ENCODE measurements at places on chromosomes 3 and 15. TPM values are rescaled to one million over a fixed set of nuclear protein-coding genes. Genes with fewer than 3 reads are reported as not detected.

DCP1A gene
- 28.3 TPM for total RNA-seq

DNA sequence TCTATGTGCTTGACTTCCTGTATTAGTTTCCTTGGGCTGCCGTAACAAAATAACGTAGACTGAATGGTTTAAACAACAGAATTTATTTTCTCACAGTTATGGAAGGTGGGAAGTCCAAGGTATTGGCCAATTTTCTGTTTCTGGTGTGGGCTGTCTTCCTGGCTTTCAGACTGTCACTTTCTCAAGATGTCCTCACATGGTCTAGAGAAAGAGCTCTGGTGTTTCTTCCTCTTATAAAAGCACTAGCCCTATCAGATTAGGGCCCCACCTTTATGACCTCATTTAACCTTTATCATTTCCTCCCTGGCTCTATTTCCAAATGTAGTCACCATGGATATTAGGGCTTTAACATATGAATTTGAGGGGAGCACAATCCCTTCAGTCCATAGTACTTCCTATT, 54.6 kb downstream of the SPRED1 start:
- no peaks in the 10 kb centered on the region for H3K27me3 ChIP-seq
- DNase-seq = no peak
- H3K36me3 ChIP-seq = peaks cover 42% of the 10 kb centered on the region
- H3K27ac ChIP-seq = no peak overlapping the region
- H3K4me1 ChIP-seq = peaks cover 5% of the 10 kb centered on the region
- H3K4me3 ChIP-seq = no peak overlapping the region

DNA sequence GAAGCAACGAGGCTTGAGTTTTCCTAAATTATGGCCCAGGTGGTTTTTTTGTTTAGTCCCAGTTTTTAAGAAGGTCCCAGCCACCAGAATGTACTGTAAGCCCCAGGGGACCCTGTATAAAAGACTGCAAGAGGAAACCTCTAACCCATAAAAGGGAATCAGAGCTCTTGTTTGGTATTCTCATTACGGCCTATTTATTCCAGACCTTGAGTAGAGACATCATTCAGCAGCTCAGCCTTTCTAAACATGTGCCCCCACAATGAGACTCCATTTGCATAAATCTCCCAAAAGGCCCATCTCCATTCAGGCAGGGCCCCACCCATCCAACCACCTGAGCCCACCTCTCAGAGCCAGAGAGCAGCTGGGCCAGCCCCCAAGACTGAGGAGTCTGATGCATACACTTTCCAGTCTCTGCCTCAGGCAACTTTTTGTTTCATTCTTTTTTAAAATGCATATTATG, 25.7 kb downstream of the ZDHHC3 start:
- no peak for DNase-seq
- no peaks in the 10 kb centered on the region for H3K36me3 ChIP-seq
- peaks cover 7% of the 10 kb centered on the region for H3K4me1 ChIP-seq
- no peaks in the 10 kb centered on the region for H3K27me3 ChIP-seq

MAGEL2 gene
- total RNA-seq = 8.2 TPM

CNTN6 gene
- 3.3 TPM for total RNA-seq

DNA sequence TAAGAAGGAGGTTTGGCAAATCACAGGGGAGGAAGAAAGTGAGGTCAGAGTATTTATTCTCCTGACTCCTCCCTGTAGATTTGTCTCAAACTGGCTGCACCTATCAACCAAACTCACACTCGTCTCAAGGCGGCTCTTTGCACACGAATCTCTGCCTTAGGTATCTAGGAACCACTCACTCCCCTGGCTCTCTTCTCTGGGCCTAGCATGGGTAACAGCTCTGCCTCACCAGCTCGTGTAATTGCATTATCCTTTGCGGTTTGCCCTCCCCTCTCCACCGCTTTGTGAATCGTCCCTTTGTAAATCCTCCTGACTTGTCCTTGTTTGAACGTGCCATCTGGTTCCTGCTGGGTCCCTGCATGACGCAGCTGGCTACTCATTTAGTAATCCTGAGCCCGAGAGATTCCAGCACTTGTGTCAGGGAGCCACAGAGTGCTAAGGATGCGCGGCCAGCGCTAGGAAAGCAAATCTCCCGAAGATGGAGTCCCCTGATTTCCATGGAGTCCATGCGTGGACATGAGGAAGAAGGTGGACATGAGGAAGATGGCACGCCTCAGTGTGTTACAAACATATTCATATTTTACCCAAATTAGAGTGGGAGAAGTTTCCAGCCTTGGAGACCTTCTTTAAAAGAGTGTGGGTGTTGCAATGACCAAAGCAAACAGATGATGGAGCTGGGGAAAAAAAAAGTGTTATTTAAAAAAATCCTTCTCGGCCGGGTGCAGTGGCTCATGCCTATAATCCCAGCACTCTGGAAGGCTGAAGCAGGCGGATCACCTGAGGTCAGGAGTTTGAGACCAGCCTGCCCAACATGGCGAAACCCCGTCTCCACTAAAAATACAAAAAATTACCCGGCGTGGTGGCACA, 26.7 kb downstream of the NRROS start:
- H3K27me3 ChIP-seq = peaks cover 4% of the 10 kb centered on the region
- H3K27ac ChIP-seq = peak overlapping the region; percentile 11
- DNase-seq = no peak
- H3K4me1 ChIP-seq = peaks cover 30% of the 10 kb centered on the region
- no peak overlapping the region for H3K4me3 ChIP-seq
- H3K36me3 ChIP-seq = no peaks in the 10 kb centered on the region

DNA sequence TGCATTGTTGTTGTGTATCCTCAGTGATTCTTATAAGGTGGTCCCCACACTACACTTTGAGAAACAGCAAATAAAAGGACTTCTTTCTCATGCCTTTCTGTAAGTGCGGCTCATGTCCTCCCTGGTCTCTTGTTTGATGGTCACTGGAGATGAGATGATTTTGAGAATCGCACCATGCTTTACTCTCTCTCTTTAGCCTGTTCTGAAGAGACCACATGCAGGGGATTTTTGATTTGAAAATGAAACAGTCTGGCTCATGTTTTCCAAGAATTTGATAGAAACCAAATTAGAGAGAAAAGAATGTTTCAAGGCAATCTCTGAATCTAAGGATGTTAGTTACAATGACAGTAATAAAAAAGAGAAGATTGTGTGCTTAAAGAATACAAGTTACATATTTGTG, 18.0 kb downstream of the CLDN11 start:
- H3K4me1 ChIP-seq = peaks cover 10% of the 10 kb centered on the region
- H3K36me3 ChIP-seq = no peaks in the 10 kb centered on the region
- no peak overlapping the region for H3K4me3 ChIP-seq
- H3K27me3 ChIP-seq = no peaks in the 10 kb centered on the region

DNA sequence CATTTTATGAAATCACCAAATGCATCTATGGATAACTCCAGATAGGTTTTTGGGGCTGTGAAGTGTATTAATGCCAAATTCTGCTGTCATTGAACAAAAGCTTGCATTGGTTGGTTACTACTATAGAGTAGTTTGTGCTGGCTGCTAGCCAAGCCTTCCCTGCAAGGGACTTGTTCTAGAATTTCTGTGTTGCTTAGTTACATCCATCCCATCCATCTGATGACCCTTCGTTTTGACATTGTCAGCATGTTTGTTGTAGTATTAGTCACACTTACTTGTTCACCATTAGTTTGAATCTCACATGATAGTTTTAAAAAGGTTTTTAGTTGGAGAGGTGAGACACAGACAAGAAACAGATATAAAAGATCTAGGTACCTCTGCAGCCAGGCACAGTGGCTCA, 7.0 kb upstream of the NIPA2 start:
- peaks cover 6% of the 10 kb centered on the region for H3K4me1 ChIP-seq
- no peak overlapping the region for H3K4me3 ChIP-seq
- no peaks in the 10 kb centered on the region for H3K27me3 ChIP-seq
- H3K27ac ChIP-seq = peak overlapping the region; percentile 19

- no peak overlapping the region for H3K4me3 ChIP-seq
- peaks cover 5% of the 10 kb centered on the region for H3K4me1 ChIP-seq
- H3K36me3 ChIP-seq = no peaks in the 10 kb centered on the region
- no peak overlapping the region for H3K27ac ChIP-seq
- no peaks in the 10 kb centered on the region for H3K27me3 ChIP-seq
These were observed 341.4 kb upstream of the ATP11B start for GRCh38 chr3:182451871-182452270.

- H3K27ac ChIP-seq = no peak overlapping the region
- no peaks in the 10 kb centered on the region for H3K36me3 ChIP-seq
- H3K4me3 ChIP-seq = no peak overlapping the region
These were observed 229.9 kb downstream of the CHST2 start for GRCh38 chr3:143349455-143349854.

CHL1 gene
- total RNA-seq = 0.59 TPM

All from type B pancreatic cell (in vitro differentiated cells).